Activated naive CD4-positive, alpha-beta T cell treated with anti-CD3 and anti-CD28 coated beads, Interleukin-2, amount 50 U/mL, for 72 hours (primary cell): ENCODE measurements at places on chromosomes 2 and 18. TPM values are rescaled to one million over a fixed set of nuclear protein-coding genes. Genes with fewer than 3 reads are reported as not detected.

ASAP2 gene
- total RNA-seq = 1.0 TPM

ZBTB7C gene
- not detected for total RNA-seq

TXNDC2 gene
- not detected for total RNA-seq

TAF4B gene
- 29.1 TPM for total RNA-seq

CDK15 gene
- total RNA-seq = not detected

DYSF gene
- 0.23 TPM for total RNA-seq

MOGAT1 gene
- total RNA-seq = not detected

CNTNAP5 gene
- not detected for total RNA-seq

CROCC2 gene
- total RNA-seq = not detected

AQP12B gene
- total RNA-seq = not detected

ITPRIPL1 gene
- 15.5 TPM for total RNA-seq

UGT1A4 gene
- not detected for total RNA-seq

CFC1 gene
- not detected for total RNA-seq

TCF7L1 gene
- total RNA-seq = 0.11 TPM

PRSS56 gene
- not detected for total RNA-seq

FRZB gene
- total RNA-seq = not detected

- DNase-seq = no peak
Observed at GRCh38 chr2:210252699-210253606, 27.7 kb upstream of the ACADL start.

DNA sequence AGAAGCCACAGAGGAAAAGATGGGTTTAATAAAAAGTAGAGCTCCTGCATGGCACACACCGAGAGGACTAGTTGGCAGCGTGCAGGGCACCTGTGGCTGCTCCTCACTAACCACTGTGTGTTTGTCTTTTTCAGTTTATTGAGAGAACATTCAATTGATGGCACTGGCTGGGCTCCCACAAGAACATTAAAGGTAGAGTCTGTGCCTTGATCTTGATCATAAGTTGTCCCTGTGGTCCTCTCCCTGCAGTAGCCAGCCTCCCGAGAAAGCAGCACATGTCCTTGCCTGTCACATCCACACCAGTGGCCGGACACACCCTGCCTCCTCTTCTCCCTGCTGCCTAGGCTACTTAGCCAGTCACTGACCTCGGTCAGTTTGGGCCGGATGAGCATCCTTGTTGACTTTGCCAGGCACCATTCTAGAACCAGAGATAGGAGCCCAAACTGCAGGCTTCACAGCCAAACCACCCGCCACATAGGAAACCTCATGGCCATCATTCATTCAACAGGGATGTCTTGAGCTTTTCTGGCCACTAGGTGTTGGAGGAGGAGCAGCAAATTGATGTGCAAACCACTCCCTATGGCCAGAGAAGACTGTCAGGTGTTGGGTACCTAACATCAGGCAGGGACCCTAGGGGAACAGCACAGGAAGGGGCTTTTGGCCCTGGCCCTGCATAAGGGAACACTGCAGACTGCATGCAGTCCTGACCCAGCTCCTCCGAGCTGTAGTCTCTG lies 30.2 kb upstream of the SCLY start:
- no peak for DNase-seq

DNA sequence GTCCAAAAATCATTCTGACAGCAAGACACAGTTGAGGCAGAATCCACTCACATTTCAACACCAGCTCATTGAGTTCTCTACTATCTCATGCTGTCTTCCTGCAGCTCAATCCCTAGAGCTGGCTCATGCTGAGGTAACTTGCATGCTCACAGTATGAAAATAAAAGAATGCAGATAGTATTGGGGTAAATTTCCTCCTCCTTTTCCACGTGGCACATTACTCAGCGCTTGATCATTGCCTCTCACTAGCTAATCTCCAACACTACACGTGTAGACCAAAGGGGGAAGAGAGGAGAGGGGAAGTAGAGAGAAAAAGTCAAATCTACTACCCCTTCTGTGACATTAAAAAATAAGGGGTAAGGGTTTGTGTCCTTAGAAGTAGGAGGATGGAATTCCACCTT lies 300.6 kb downstream of the AFF3 start:
- no peak for DNase-seq

- DNase-seq = no peak
Observed at GRCh38 chr18:36516258-36516657, 218.7 kb downstream of the FHOD3 start.

- DNase-seq = no peak
Observed at GRCh38 chr18:80194874-80195570, 52.3 kb downstream of the PARD6G start.

DNA sequence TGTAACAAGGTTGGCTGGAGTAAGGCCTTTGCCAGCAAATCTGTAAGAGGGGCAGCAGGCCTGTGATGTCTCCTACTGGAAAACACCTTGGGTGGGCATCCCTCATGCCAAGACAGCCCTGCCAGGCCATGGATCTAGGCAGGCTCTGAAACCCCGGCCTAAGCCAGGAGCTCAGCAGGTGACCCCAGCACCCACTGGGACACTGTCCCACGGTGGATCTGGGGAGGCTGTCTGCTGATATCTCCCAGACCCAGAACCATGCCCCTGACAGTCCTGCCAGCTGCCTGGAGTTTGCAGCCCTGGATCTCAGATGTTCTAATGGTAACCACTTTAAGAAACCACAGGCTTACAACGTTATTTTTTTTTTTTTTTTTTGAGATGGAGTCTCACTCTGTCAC lies 117.7 kb downstream of the ZNF516 start:
- no peak for DNase-seq

GRCh38 chr2:173075781-173076580 lies at the start of gene MAP3K20:
Gene MAP3K20 (plus strand): TSS chr2:173075846. CDS start chr2:173091032, 15,186 bp downstream.
- DNase-seq = peak; percentile 58

DNA sequence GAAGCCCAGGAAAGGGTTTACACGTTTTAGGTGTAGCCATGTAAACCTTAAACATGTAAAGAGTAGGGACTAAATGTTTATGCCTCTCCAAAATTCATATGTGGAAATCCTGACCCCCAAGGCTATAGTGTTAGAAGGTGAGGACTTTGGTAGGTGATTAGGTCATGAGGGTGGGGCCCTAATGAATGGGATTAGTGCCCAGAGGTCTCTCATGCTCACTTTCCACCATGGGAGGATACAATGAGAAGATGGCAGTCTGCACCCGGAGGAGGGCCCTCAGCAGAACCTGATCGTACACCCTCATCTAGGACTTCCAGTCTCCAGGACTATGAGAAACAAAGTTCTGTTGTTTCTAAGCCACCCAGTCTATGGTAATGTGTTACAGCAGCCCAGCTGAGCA lies 119.6 kb downstream of the TMEM163 start:
- no peak for DNase-seq

DNA sequence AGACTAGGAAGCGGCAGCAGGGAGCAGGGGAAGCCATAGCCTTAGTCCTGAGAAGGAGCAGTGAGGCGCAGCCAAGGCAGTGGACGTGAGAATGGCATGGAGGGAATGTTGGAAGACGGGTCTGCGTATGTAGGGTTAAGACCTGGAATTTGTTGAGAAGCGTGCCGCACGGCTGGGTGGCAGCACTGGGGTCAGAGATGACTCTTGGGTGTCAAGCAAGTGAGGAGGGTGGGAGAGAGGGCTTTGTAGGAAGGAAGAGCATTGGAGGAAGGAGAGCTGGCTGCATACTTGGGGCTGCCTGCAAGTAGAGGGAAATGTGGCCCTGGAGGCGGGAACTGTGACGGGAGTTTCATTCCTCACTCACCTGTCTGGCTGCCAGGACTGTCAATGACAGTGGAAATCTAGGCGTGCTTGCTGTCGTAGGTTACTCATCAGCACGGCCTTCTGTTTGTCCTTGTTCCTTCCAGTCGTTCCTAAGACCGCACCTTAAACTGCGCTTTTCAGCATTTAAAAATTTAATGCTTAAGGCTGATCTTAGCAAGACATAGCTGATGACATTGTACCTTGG lies 108.0 kb downstream of the ITGB1BP1 start:
- DNase-seq = no peak

- DNase-seq = no peak
Observed at GRCh38 chr2:127191331-127192219, 28.5 kb downstream of the CYP27C1 start.

- no peak for DNase-seq
Observed at GRCh38 chr2:29808321-29808720, 113.1 kb downstream of the ALK start.

DNA sequence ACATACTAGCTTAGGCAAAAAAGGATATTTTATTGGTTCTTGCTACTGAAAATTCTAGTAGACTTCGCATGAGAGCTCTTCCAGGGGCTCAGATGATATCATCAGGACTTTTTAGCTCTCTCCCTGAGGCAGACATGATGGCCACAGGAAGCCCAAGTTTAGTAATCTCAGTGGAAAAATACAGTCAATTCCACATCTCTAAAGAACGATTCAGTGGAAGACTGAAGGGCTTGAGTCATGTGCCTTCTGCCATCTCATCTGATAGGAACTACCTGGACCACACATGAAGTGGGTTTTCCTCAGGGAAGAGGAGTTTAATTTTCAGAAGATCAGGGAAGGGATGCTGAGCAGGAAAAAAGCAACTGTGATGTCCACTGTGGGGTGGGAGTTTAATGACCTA lies 117.3 kb downstream of the TTC27 start:
- DNase-seq = no peak

GRCh38 chr2:152072011-152072410 lies 26.8 kb downstream of the CACNB4 start:
- no peak for DNase-seq

GRCh38 chr18:34491719-34492118 lies 218.4 kb upstream of the DTNA start:
- DNase-seq = no peak

- DNase-seq = peak; percentile 11
Observed at GRCh38 chr18:43571078-43571689, 293.9 kb upstream of the SYT4 start.

GRCh38 chr2:216621292-216621691 lies 11.9 kb upstream of the IGFBP2 start:
- DNase-seq = no peak
